ENCODE measurements at places on chromosomes 2 and 18.

DNA sequence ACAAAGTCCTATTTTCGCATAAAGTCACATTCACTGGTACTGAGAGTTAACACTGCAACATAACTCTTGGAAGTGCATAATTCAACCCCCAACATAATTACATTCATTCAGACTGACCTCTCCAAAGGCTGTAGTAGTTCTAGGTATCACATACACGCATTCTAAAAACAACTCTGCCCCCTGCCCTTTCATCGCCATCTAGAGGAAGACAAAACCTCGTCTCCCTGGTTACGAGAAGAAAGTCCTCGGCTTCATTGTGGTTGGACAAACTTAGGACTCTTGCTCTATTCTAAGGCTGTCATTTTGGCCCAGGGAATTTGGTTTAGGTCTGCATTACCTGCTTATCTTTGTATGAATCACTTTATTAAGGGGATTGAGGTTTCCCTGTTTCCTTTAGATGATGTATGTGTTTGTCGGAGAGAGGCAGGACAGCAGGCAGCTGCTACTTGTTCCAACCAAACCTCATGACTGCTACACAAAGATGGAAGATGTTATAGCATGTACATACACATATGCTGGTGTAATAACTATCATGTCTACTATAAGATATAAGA lies 215.4 kb upstream of the NRXN1 start:
- no peak for DNase-seq

DNA sequence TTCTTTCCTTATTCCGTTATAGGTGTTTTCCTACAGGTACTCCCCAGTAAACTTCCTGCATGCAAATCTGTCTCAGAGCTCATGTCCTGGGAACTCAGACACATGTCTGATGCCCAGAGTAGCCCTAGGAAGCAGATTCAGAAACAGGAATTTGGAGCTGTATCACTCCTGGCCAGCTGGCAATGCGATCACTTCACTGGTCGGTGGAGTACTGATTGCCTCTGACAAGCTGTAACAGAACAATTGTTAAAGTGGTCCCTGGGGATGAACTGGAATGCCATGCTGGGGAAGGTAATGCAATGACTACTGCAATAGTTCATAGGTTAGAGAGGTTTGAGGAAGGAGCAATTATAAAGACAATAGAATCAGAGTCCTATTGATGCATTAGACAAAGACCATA lies 131.6 kb upstream of the DOCK10 start:
- DNase-seq, result no peak

GRCh38 chr2:97645695-97646629 lies at the start of gene COX5B:
Gene COX5B (plus strand): TSS chr2:97646062. CDS start chr2:97646087, 25 bp downstream.
- DNase-seq, result peak; percentile 91

GRCh38 chr18:48779462-48779861 lies 171.3 kb downstream of the SMAD7 start:
- no peak for DNase-seq

GRCh38 chr18:2392446-2392845 lies 178.9 kb downstream of the METTL4 start:
- no peak for DNase-seq

DNA sequence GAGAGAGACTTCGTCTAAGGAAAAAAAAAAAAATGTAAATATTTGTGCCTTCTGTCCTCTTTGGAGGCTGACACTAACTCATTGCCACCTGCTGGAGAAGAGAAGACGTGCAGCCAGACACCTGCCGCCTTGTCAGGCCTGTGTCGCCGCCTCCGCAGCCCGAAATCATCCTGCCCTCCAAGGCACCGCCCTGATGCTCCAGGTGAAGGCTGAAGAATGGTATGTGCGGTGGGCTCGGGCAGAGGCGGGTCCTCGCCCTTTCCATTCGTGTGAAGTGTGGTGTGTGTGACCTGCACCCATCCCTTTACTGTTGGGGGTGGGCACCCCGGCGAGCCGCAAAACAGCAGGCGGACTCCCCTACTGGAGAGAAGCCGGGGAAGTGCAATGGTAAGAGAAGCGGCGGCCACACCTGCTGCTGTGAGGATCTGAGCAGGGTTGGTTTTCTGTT lies 60.4 kb downstream of the FAM161A start:
- DNase-seq, result peak; percentile 70

- no peak for DNase-seq
Measured at GRCh38 chr2:175396696-175397095, 215.2 kb upstream of the ATP5MC3 start.

DNA sequence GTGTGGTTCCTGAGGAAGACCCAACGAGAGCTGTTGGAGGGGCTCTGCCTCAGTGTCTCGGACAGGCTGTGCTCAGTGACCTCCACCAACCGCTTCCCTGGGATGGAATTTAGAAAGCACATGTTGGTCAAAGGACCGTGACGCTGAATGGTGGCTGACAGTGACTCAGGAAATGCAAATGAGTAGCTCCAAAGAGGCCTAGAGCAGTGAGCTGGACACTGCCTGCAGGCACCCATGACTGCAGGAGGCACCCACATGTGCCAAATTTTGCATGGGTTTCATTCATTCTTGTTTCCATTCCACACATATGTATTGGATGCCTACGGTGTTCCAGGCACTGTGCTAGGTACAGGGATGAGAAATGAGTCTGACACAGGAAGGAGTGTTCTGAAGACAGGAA lies 46.4 kb downstream of the ACKR3 start:
- DNase-seq, result no peak

DNA sequence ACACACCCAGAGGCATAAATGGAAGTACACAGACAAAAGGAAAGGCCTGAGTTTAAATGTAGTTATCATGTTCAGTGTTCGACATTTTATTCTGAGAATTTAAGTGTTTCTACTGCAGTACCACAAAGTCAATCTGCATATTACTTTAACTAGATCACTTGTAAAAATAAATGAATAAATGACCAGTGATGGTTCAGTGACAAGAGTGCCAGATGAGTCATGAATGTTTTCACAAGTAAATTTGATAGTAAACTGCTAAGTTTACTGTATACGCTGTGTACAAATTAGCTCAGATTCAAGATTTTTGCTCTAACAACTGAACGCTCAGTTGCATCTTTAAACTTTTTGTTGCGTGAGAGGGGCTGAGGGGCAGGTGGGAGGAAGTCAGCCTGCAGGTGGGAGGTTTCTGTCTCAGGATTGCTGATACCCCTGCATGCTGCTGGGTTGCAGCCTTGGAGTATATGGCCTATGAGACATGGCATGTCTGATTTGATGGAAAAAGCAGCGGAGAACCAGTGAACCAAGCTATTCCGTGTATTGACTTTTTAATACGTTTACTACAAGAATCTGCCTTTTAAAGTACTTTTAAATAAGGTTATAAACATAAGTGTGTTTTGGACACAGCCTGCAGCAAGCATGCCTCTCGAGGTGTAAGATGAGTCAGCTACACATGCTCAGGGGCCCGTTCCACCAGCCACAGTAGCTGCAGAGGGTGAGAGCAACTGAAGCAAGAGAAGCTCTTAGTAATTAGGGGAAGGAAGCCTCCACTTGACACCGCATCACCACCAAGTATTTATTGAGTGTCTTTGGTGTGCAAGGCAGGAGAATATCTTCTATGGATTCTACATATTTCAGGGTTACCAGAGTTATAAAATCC lies 245.1 kb downstream of the NEDD4L start:
- no peak for DNase-seq

- DNase-seq, result no peak
Measured at GRCh38 chr18:683531-683930, 26.1 kb downstream of the TYMS start.

DNA sequence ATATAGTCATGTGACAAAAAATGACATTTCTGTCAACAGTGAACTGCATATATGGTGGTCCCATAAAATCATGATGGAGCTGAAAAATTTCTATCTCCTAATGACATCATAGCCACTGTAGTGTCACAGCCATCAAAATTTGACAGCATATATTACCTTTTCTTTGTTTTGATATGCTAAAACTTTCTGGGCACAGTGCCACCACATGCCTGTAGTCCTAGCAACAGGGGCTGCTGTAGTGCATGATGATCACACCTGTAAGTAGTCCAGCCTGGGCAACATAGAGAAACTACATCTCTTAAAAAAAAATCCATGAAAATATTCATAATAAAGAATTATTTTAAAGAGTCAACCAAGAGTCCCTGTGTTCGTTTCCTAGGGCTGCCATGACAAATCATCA lies 155.5 kb upstream of the SERTAD2 start:
- no peak for DNase-seq

- DNase-seq, result no peak
Measured at GRCh38 chr2:113056521-113056920, 2.5 kb upstream of the IL36RN start.

- no peak for DNase-seq
Measured at GRCh38 chr2:99729104-99730025, 239.5 kb upstream of the REV1 start.

- DNase-seq, result no peak
Measured at GRCh38 chr2:190535121-190535439, 558 bp upstream of the NEMP2 start.

GRCh38 chr2:16039823-16040222 lies 99.5 kb downstream of the MYCN start:
- no peak for DNase-seq

- DNase-seq, result no peak
Measured at GRCh38 chr2:182241936-182242335, 184.9 kb downstream of the PDE1A start.

DNA sequence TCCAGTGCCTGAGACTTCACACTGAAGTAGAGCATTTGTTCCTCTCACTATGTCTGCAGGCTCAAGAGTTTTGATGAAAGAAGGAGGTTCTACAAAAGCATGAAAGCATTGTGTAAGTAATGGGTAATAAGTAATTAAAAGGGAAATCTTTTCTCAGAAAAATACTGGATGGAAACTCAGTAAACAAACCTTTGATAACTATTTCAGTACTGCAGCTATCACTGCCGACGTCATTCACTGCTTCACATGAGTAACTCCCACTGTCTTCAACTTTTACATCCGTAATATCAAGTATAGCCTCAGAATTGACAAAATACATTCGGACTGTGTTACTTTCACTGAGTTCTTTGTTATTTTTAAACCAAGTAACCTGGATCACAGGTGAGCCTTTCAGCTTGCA lies 72.7 kb downstream of the TTN start:
- no peak for DNase-seq

- DNase-seq, result no peak
Measured at GRCh38 chr2:85813211-85813981, 59.6 kb downstream of the ATOH8 start.

DNA sequence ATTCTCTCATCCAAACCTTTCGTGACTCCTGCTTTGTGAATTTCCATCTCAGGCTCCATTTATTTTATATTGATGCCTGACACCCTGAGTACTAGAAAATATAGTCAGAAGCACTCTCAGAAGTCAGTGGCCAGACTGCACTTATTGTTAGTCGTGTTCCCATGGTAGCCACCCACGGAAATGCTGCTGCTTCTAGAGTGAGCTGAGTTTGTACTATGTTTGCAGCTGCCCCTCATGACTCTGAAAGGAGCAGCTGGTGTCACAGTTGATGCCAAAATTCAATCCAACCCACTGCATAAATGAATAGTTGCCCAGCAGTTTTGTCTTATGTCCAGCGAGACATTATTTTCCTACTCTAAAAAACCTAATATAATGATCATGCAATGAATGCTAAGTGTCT lies 265.2 kb upstream of the SPHKAP start:
- DNase-seq, result no peak

- DNase-seq, result no peak
Measured at GRCh38 chr2:174863183-174863582, 98.9 kb upstream of the CHRNA1 start.

DNA sequence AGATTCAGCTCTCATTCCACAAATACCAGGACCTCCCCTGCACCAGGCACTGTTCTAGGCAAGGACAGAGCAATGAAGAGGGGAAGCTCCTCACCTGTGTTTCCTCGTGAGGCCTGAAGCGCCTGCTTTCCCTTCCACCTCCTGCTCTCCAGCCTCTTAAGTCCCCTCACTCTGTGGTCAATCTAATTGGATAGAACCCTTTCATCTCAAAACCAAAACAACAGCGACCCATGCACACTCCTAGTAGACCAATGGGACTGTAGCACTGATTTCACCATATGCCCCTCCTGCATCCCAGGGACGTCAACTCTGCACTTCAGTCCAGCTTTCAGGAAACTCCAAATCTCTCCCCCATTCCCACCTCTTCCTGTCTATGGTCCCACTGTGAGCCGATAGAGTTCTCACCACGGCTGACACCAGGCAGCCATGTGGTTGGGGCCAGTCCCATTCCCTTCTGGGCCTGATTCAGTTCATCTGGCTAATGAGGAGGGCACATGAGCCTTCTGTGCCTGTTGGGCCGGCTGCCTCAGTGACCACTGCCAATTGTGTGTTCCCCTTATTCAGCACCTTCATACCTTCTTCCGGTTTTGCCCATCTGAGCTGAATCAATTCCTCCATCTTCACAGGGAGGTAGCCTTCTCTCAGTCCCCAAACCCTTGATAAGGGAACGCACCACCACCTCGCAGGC lies 33.3 kb upstream of the MAT2A start:
- DNase-seq, result no peak

DNA sequence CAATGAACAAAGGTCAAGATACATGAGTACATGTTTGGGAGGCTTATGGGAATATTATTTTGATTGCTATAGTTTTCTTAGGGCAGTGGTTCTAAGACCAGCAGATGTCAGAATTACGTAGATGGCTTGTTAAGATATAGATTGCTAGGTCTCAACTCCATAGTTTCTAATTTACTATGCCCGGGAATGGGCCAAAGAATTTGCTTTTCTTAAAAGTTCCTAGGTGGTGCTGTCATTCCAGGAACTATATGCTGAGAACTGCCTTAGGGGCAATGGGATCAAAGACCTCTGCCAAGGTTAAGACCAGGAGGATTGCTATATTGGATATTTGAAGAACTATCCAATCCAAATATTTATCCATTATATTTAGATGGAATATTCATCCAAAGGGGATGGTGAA lies 141.8 kb downstream of the FSIP2 start:
- DNase-seq, result no peak

- DNase-seq, result peak; percentile 51
Measured at GRCh38 chr2:84969511-84970209, 1.3 kb upstream of the KCMF1 start.

DNA sequence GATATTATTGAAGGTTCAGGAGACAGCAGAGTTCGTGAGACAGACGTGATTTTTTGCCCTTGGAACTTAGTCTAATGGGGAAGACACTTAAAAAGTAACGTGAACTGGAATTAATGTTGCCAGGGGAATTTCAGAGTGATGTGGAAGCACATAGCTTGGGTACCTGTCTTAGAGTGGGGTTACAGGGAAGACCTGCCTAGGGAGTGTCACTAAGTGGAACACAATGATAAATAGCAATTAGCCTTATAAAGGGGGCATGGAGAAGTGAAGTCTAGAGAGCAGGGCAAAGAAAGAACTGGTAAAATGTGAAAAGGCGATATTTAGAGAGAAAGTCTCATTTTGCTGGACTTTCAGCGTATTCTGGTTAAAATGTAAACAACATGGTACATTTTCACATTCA lies 306.0 kb upstream of the TCF4 start:
- no peak for DNase-seq
